ENCODE measurements at places on chromosomes 1 and 21.

GRCh38 chr1:178645808-178646200 lies 79.2 kb upstream of the RALGPS2 start:
- no peak for DNase-seq

DNA sequence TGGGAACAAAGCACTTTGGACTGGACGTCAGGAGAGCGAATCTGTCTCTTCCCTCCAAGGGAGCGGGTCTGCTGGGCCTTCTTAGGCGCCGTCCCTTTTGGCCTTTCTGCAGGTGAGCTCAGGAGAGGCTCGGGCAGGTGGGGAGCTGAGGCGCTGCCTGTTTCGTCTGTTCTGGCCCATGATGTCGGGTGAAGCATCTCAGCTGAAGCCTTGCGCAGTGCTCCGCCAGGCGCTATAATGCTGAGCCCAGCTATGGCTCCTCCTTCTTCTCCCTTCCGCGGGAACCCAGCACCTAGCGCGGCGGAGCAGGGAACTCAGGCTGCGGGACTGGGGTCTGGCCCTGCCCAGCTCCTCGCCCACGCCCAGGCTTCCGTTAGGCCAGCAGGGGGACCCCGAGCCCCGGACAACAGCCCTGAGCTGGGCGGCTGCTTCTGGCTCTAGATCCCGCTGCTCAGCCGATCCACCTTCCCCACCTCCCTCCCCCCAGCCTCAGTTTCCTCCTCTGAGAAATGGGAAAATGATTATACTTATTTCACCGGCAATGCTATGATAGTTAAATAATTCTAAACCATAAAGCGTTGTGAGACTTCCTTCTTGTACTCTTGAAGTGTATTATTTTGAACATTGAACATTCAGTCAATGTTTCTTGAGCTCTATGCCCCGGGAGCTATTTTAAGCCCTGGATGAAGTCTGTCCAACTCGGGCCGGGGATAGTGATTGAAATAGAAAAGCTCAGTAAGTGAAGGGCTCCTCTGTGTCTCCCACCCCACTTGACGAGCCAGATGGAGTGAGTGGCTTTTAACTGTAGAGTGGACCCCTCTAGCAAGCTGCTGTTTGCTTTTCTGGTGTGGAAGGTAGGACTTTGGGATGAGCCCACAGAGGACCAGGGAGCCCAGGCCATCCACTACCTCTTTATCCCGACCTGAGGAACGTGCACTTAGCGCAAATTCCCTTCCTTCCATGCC lies 9.6 kb upstream of the ADORA1 start:
- peak; percentile 67 for DNase-seq

DNA sequence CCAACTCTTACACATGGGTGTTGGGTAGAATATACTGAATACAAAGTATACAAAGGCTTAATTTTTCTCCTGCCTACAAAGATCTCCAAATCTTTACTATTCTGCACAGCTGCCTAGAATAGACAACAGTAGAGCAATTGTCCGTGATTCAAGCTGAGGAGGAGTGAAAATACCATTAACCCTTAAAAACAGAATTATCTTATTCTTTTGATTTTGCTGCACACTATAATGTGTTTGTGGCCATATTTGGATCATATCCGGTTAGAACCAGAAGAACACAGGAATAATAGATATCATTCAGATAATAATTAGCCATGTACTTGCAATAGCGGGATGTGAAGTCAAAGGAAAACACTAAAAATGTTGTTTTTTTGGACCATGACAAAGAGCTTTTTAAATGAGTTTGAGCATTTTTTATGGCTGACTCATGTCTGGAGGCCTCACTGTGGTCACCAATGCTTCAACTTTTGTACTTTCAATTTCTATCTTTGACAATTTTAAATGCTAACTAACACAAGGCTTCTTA lies 197.6 kb upstream of the FOXD3 start:
- no peak for DNase-seq

DNA sequence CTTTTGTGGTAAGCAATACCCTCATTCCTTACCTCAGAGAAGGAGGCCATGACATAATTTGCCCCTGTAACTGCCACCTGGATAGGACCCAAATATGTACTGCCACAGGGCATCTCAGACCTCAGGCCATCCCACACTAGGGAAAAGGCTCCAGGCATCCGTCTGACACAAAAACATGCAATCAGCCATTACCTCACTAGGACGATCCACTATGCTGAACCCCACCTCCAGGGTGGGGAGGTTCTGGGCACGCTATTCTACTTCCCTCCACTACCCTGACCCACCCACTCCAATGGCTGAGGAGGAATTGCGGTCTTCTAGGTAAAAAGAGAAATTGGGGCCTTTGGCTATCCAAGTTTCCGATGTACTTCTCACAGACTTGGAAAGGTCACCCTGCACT lies 53.6 kb downstream of the ERI3 start:
- DNase-seq: no peak

GRCh38 chr1:147798731-147799130 lies 38.3 kb upstream of the GJA5 start:
- DNase-seq: no peak

GRCh38 chr21:25568246-25568645 lies 39.0 kb downstream of the MRPL39 start:
- DNase-seq: peak; percentile 46

DNA sequence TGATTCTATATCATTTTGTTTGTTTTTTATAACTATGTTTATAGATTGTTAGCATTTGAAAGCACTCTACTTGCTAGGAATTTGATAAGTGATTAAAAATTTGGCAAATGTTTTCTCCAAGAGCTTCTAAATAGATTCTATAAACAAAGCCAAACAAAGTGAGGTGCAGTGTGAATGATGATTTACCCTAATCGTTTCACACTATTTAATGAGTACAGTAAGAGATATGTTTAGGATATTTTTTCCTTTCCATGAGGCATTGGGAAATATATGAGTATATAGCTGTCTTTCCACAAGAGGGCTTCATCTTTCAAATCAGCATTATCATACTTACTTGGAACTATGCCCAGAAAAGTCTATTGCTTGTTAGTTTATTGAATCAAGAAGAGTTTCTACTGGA lies 277.0 kb upstream of the BRINP3 start:
- no peak for DNase-seq

GRCh38 chr1:175192111-175192629 lies 406 bp downstream of the KIAA0040 start:
- peak; percentile 59 for DNase-seq

- peak; percentile 49 for DNase-seq
Observed at GRCh38 chr1:100400404-100400803, 48.1 kb downstream of the CDC14A start.

GRCh38 chr1:201143726-201144635 lies 10.3 kb downstream of the TMEM9 start:
- no peak for DNase-seq

GRCh38 chr1:225870911-225871310 lies 11.3 kb downstream of the TMEM63A start:
- no peak for DNase-seq

GRCh38 chr1:159250638-159251216 lies 46.1 kb downstream of the ACKR1 start:
- no peak for DNase-seq

- DNase-seq: no peak
Observed at GRCh38 chr1:167676916-167677848, 44.6 kb upstream of the MPZL1 start.
